ENCODE measurements at places on chromosomes 3 and 15.
A peak's percentile ranks its signal among the peaks of the same experiment; 100 is the strongest.

GRCh38 chr15:51088585-51088984 lies 6.1 kb downstream of the TNFAIP8L3 start:
- no peak for DNase-seq

DNA sequence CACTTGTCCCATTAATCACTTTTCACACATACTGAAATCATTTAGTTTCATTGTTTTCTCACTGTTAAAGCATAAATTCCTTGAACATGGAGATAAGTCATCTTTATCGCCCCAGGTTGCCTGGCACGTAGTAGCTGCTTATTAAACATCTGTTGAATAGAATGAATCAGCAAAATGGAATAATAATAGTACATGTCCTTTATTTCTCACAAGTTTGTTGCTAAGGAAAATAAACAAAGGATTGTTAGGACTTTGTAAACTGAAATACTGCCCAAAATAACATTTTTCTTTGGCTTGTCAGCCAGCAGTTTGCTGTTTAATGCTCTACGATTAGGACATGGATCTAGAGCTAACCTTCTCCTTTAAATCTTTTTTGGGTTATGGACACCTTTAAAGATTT lies 17.9 kb downstream of the SLC35A5 start:
- DNase-seq: no peak

GRCh38 chr3:159635047-159635641 lies 353.5 kb upstream of the IL12A start:
- no peak for DNase-seq

- DNase-seq: no peak
Observed at GRCh38 chr3:5045961-5046360, 66.7 kb downstream of the BHLHE40 start.

DNA sequence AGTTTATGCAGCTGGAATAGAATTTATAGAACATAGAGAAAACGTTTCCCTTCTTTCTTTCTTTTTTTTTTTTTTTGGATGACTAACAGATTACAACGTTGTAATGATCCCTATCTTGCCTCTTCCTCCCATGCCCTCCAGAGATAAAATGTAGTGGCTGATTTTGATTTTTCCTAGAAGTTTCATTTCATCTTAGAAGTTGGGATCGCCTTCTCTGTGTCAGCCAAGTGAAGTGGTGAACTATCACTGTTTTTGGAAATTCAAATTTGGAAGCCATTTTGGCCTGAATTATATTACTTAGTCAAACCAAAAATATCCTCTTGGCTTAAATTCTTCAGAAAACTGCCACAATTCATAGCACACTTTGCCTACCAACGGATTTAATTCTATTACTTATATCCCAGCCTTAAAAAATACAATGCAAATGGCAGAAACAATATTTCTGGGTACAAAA lies 1025.5 kb upstream of the NR2F2 start:
- no peak for DNase-seq

DNA sequence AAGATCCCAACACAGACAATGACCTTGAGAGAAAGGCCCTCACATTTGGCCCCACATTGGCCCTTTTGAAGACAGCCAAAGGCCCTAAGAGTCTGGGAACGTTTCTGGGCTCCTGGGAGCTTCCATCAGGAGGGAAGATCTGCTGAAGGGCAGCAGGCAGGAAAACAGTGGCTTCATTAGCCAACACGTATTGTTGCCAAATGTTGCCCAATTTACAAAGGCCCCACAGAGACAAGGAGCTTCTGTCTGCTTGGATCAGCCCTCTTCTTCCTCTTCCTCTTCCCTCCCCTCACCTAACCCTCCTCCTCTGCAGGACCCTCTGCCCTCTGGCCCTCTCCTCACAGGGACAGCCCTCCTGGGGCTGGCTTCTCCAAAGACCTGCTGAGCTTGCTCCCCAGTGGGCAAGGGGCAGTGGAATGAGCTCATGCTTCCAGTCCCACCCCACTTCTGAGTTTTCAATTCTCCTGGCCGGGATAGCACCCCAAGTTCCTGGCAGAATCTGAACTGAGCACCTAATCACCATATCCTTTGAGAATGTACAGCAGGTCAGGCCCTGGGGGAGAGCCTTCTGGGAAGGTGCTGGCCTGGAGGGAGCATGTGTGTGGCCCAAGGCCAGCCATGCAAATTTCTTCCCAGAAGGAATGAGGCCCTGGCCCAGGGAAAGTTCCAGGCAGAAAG lies 5.1 kb upstream of the LTF start:
- no peak for DNase-seq

- no peak for DNase-seq
Observed at GRCh38 chr15:85749261-85750151, 45.2 kb downstream of the KLHL25 start.

DNA sequence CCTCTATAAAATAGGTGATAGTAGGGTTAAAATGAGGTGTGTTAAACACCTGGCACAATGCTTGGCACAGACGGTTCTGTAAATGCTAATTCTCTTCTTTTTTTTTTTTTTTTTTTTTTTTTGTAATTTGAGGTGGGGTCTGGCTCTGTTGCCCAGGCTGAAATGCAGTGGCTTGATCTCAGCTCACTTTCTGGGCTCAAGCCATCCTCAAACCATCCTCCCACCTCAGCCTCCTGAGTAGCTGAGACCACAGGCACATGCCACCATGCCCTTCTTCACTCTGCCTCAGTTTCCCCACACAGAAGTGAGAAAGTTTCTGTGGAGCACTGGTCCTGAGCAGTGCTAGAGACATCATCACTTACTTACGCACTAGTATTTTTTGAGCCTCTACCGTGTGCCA lies 57.4 kb downstream of the SLC6A6 start:
- no peak for DNase-seq

GRCh38 chr3:11928381-11928780 lies 75.8 kb upstream of the SYN2 start:
- no peak for DNase-seq

GRCh38 chr15:52232327-52232726 lies 41.1 kb upstream of the GNB5 start:
- DNase-seq: no peak

GRCh38 chr15:33069161-33069560 lies 125.4 kb downstream of the FMN1 start:
- no peak for DNase-seq

DNA sequence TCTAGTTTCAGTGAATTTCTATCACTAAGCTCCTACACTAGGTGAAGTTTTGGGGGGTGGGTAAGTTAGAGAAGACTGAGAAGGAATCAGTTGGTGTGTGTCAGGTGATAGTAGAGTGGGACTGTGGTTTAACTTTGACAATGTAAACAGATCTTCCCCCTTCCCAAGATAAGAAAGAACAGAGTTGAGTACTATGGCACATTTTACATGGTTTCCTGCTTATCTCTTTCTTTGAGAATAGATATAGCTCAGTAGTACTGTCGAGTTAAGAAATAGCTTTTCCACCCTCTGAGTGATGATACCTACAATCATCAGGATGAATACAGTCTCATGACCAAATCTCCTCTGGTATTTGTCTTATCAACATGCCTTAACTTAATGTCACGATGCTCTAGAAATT lies 42.8 kb downstream of the GAP43 start:
- no peak for DNase-seq

DNA sequence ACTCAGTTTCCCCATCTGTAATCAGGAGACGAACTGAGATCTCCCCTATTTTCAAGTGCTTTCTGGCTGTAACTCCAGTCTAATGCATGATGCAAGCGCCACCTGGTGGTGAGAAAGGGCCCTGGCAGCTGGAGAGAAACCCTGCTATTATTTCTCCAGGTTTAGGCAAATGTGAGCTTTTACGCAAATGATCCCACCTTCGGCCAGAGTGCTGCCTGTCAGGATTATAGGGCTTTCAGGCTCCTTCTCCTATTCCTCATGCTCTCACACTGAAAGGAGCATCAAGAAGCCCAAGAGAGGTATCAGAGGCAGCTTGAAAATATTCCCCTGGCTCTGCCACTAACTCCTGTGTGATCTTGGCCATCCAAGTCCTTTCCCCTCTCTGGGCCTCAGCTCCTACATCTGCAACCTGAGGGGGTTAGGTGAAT lies 93.9 kb upstream of the RASGRF1 start:
- peak; percentile 82 for DNase-seq

- no peak for DNase-seq
Observed at GRCh38 chr3:174483254-174483653, 375.9 kb upstream of the NAALADL2 start.

- no peak for DNase-seq
Observed at GRCh38 chr3:190595179-190595795, 81.4 kb downstream of the IL1RAP start.

- DNase-seq: no peak
Observed at GRCh38 chr3:115931581-115931980, 308.3 kb downstream of the GAP43 start.

DNA sequence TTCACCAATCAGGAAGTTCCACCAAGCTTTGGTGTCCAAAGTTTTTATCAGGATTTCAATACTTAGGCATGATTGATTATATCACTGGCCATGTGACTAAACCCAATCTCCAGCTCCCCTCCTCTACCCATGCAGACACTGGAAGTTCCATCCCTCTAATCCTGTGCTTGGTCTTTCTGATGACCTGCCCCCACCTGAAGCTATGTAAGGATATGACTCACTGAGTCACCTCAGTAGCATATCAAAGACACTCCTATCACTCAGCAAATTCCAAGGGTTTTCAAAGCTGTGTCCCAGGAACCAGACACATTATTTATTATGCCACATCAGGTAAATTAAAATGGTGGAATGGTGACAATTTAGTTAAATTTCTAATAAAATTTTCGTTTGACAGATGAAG lies 158.9 kb downstream of the TAFA4 start:
- no peak for DNase-seq

- DNase-seq: no peak
Observed at GRCh38 chr3:38510631-38511030, 14.5 kb downstream of the EXOG start.

- no peak for DNase-seq
Observed at GRCh38 chr15:67803996-67804843, 21.1 kb upstream of the SKOR1 start.

GRCh38 chr3:129122412-129123011 lies 908 bp upstream of the RAB43 start:
- DNase-seq: no peak

DNA sequence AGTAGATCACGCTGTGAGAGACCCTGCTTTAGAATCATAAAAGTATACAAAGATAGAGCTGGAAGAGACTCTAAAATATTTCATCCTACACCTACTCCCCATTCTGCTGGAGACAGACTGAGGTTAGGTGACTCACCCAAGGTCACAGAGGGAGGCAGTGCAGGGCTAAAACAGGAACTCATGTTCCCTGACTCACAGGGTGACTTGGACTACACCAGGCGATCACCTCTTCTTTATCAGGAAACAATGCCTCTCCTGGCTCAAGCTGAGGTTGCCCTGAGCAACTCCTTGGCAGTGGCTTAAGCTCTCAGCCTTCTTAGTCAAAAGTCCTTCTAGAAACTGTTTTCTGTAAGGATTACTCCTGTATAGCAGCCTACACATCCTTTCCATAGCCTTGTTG lies 26.4 kb upstream of the TNFAIP8L3 start:
- DNase-seq: no peak

- no peak for DNase-seq
Observed at GRCh38 chr15:44501768-44502366, 35.1 kb upstream of the EIF3J start.

DNA sequence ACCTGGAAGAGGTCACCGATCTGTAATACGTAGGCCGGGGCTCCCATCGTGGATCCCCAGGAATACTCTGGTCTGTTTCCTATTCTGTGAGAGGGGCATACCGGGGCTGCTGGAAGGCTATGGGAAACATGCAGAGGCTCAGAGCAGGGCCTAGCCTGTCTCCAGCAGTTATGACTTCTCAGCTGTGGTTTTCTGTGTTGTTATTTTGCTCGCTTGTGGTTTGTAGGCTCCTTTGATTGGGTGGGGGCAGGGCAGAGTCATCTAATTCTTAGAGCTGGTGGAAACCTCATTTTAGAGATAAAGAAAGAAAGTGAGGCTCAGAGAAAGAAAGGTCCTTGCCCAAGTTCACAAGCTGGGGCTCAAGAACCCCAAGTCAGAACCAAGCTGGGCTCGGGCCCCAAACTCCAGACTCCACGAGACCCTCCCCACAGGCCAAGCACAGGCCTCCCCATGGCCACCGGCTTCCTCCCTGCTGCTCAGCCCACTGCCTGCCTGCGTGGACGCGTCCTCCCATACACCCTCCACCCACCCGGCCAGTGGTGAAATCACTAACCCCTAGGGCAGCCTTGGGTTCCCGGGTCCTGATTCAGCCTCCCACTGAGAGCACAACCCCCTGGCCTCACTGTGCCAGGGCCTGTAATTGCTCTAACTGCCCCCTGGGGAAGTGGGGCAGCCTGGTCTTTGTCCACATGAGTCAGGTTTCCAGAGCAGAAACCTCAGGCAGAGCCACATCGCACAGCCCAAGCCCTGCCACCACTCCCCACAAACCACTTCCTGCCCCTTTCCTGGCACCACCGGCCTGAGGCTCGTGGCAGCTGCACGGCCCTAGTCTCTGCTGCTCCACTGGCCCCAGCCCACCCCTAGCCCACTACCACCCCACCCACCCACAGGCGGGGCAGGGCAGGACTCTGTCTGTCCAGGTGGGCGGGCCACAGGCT lies 270.8 kb downstream of the UACA start:
- no peak for DNase-seq

- DNase-seq: no peak
Observed at GRCh38 chr3:50015918-50016317, 72.8 kb upstream of the RBM5 start.

DNA sequence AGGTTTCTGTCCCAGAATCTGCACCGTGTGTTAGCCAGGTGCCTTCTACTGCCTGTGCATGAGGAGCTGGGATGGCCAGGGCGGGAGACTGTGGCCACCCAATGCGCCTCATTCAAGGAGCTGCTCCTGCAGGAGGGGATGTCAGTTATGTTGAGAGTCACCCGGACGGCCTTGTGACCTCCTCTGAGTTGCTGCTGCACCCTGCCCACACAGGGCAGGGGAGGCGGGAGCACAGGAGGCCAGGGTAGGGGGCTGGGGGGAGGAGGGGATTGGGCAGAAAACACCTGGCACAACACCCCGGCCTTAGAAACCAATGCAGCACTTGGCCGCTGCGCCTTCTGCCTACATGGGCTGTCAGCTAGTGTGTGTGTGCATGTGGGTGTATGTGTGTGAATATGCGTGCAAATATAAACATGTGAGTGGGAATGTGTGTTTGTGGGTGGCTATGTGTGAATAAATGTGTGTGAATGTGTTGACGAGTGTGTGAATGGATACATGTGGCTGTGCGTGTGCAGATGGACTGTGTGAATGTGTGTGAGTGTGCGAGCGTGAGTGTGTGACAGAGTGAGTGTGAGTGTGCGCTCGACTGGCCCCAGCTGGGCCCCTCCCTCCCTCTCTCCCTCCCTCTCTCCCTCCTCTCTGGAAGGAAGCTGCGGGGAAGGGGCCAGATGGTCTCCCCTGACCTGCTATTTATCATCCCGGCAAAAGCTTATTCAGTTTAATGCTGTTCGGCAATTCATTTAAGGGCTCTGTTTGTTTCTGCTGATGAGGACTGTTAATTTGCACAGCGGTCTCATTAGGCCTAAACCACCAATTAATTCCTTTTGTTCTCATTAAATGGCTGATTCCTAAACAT lies 106.9 kb downstream of the TLE3 start:
- no peak for DNase-seq

- no peak for DNase-seq
Observed at GRCh38 chr15:84881520-84881830, 3.0 kb upstream of the SLC28A1 start.

GRCh38 chr15:33016405-33017024 lies 178.0 kb downstream of the FMN1 start:
- no peak for DNase-seq
